ENCODE measurements at places on chromosomes 16 and 17.
A peak's percentile ranks its signal among the peaks of the same experiment; 100 is the strongest.

- DNase-seq, result no peak
These were observed 227.3 kb downstream of the SNX29 start for GRCh38 chr16:12203780-12204351.

DNA sequence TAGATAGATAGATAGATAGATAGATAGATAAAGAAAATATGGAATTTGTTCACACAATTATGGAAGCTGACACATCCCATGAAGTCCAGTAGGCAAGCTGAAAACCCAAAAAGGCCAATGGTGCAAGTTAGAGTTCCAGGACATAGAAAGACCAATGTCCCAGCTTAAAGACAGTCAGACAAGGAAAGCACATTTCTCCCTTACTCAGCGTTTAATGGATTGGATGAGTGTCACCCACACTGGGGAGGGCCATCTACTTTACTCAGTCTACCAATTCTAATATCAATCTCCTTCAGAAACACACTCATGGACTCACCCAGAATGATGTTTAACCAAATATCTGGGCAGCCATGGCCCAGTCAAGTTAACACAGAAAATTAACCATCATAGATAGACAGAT, 327.7 kb upstream of the CDH11 start:
- no peak for DNase-seq

DNA sequence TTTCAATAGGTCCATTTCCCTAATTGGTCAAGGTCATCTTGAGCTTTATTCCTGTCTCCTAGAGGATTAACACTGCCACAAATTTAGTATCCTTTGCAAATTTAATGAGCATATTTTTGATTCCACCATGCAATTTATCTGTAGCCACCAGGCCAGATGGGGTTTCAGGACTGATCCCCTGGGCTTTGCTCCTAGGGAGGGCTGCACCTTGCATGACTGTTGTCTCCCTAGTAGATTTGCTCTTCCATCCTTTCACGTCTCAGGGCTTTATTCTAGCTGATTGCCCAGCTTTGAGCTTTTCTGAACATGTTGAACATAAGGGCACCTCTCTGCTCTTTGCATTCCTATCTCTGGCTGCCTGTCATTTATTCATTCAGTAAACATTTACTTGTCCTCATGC, 7.7 kb upstream of the KCNH6 start:
- no peak for DNase-seq

- DNase-seq, result no peak
These were observed 83.5 kb upstream of the TNRC6A start for GRCh38 chr16:24645739-24646645.

- no peak for DNase-seq
These were observed 46.4 kb upstream of the KLHDC4 start for GRCh38 chr16:87812200-87812656.

DNA sequence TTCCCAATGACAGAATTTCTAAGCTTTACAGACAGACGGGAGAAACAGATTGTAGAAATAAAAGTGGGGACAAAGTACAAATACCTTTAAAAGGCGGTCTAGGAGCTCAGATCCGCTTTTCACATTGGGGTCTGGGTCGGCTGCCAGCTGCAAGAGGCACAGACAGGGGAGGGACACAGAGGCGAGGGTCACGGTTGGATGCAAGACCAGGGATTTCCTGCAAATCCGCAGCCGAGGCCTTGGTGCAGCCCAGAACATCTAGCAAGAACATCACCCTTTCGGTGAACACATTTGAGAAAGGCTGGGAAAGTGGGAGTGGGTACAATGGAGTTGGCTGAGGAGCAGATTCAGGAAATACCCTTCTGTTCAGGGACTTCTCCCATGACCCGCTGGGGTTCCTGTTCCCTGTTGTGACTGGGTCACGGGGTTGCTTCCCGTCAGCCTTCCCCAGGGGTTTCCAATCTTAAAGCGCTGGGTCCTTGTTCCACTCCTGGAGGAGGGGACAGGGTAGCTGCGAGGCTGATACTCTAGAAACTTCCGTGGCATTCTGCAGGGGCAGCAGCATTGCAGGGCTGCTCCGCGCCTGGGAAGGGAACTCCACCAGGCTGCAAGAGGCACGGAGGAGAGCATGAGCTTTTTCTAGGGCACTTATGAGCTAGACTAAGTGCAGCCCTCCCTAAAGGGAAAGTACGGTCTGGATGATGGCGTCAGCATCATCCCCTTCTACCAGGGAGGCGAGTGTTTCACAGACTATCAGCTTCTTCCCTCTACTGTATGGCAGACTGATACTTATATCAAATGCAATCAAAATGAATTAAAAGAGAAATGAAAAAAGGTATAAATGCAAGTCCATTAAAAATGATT, 16.0 kb downstream of the VAC14 start:
- no peak for DNase-seq

DNA sequence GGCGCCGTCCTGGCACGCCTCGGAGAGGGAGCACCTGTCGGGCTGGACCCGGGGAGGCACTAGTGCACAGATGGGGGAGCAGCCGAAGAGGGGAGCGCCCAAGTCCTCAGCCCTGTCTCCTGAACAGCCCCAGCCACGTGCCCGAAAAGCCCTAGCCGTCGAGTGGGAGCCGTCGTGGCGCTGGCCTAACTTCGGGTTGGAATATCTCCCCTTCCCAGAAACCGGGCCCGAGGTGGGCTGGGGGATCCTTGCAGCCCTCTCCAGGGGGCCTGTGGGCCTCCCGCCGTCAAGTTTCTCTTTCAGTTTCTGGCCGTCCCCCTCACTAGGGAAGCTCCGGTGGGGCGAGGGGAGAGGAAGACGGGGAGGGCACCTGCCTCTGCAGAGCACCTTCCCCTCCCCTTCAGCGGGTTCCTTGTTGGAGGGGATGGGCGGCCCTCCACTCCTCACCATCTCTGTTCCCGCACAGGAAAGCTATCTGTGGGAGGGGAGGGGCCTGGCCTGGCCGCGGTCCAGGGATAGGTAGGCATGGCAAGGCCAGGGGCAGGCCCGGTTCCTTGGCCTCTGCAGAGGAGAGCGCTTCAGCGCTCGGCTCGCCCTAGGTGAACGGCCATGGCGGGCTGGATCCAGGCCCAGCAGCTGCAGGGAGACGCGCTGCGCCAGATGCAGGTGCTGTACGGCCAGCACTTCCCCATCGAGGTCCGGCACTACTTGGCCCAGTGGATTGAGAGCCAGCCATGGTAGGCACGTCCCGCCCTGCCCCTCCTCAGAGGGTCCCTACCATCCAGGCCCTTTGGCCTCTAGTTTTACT, 709 bp downstream of the STAT5A start:
- DNase-seq, result peak; percentile 43

GRCh38 chr16:7344830-7345780, 12.5 kb downstream of the RBFOX1 start:
- no peak for DNase-seq

DNA sequence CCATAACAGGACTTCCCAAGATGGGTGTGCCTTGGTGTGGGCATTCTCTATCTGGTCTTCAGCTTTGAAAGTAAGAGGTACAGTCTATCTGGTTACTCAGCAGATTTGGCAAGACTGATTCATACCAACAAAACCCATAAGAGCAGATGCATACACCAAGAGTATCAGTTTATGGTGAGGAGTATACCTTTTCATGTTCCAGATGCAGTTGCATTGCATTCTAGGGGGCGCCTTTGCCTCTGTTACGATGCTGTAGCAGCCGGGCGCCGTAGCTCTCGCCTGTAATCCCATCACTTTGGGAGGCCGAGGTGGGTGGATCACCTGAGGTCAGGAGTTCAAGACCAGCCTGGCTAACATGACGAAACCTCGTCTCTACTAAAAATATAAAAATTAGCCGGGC, 31.1 kb upstream of the CARMIL2 start:
- DNase-seq, result no peak

DNA sequence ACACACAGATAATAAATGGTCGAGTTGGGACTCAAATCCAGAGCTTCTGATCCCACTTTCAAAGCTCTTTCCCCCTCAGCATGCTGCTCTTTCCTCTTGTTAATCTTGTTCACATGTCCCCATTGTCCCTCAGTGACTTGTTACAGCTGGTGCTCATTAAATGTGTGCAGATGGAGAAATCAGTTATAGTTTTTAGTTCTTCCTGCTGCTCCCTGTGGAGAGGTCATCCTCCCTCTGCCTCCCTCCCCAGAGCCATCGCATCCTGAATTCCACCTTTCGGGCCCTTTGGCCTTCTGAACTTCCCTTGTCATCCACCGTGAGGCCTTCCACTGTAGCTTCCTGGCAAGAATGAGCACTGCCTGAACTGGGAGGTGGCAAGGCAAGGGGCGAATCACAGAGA, 179.6 kb downstream of the WSCD1 start:
- DNase-seq, result no peak

GRCh38 chr16:85006639-85007038, 4.7 kb downstream of the ZDHHC7 start:
- DNase-seq, result no peak

GRCh38 chr17:61219460-61219859, 180.2 kb upstream of the TBX2 start:
- DNase-seq, result no peak

DNA sequence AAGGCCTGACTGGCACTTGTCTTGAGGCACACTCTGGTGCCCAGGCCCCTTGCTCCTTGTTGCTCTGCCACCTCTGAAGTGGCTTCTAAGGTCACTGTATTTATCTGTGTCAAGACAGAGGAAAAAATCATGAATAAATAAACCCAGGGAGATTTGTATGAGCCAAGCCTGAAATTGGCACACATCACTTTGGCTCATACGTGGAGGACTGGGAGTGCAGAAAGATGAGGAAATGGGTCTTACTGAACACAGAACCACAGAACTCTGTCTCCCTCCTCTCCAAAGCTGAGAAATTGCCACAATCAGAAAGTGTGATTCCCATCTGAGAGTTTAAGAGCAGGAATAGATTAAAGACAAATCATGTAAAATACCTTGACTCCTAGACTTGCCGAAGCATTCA, 27.1 kb upstream of the C16orf78 start:
- no peak for DNase-seq

GRCh38 chr17:41394254-41394996, 3.0 kb downstream of the KRT31 start:
- DNase-seq, result no peak

GRCh38 chr16:50402298-50402895, 33.6 kb upstream of the BRD7 start:
- no peak for DNase-seq

- no peak for DNase-seq
These were observed 66.4 kb downstream of the CMC2 start for GRCh38 chr16:80940069-80940856.

DNA sequence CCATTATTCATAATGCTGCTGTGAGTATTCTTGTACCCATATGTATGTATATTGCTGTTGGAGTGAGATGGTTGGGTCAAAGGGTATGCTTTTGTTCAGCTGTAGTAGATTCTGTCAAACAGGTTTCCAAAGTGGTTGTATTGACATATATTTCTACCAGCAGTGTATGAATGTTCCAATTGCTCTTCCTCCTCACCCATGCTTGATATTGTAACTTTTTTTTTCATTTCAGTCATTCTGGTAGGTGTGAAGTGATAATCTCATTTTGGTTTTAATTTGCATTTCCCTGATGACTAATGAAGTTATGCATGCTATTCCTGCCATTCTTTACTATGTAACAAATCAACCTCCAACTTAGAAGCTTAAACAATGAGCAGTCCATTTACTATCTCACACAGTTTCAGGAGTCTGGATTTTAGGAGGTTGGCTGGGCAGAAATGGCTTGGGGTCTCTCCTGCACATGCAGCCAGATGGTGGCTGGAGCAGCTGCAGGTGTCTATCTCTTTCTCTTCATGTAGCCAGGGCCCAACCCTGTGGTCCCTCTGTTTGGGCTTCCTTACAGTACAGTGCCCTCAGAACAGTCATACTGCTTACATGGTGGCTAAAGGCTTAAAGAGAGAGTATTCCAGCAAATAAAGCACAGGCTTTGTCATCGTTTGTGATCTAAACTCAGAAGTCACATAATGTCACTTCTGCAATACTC, 21.2 kb downstream of the ERAL1 start:
- no peak for DNase-seq

- DNase-seq, result no peak
These were observed 51.1 kb downstream of the SLC6A2 start for GRCh38 chr16:55706739-55707384.

DNA sequence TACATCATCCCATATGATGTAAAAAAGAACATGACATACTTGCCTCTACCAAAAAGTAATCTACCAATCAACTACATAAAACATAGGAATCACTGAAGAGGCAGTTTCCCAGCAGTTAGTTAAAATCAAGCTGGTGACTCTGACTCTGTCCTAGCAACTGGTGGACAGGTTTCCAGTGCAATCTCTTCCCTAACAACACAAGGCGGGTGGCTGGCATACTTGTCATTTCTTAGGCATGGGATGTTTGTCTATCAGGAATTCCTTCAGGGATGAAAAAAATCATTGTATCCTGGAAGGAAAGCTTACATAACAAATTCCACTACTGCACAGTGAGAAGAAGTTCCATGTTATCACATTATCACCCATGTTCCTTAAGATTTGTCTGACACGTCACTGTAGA, 50.9 kb downstream of the HELZ start:
- DNase-seq, result no peak

GRCh38 chr16:49282690-49283375, 1.2 kb upstream of the CBLN1 start:
- no peak for DNase-seq

GRCh38 chr17:55456307-55457240, 34.9 kb upstream of the MMD start:
- no peak for DNase-seq

DNA sequence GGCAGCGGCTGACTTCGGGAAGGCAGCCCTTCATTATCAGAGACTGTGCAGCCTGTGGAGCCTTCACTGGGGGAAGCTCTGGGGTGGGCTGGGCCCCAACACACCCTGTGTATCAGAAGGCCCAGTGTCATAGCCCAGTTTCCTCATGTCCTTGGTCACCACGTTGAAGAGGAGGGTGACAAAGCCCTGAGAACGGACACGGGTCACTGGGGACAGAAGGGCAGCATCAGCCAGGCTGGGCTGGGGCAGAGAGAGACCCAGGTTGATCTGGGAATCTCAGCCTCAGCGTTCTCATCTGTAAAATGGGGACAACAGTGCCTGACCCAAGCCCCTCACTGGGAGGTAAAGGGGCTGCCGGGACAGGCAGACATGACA, 19.3 kb downstream of the B9D1 start:
- DNase-seq, result no peak

- DNase-seq, result peak; percentile 27
These were observed 11.6 kb downstream of the COTL1 start for GRCh38 chr16:84606081-84606875.

All from T-helper 9 cell (primary cell).